ENCODE measurements at places on chromosomes 4 and X. TPM values are rescaled to one million over a fixed set of nuclear protein-coding genes. Genes with fewer than 3 reads are reported as not detected.

DNA sequence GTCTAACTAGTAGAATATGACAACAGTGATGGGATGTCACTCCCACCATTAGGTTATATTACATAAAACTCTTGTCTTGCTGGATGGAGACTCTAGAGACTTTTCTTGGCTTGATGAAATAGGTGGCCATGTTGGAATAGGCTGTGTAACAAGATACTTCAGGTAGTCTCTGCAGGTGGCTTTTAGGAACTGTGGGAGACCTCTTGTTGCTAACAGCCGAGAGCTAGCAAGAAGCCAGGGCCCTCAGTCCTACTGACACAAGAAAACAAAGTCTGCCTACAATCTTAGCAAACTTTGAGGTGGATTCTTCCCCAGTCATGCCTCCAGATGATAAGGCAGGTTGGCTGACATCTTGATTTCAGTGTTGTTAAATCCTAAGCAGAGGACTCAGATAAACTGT is 72.5 kb downstream of the GNL3L start:
- H3K4me1 ChIP-seq: no peaks in the 10 kb centered on the region
- no peaks in the 10 kb centered on the region for H3K27me3 ChIP-seq
- H3K36me3 ChIP-seq: no peaks in the 10 kb centered on the region

- H3K36me3 ChIP-seq: peaks cover 27% of the 10 kb centered on the region
- peak overlapping the region; percentile 61 for H3K4me3 ChIP-seq
- peak overlapping the region; percentile 84 for H3K27ac ChIP-seq
- no peak for DNase-seq
Measured at GRCh38 chrX:154017766-154018517, 1.8 kb downstream of the IRAK1 start.

- no peak overlapping the region for H3K27ac ChIP-seq
- H3K4me1 ChIP-seq: no peaks in the 10 kb centered on the region
- no peak overlapping the region for H3K4me3 ChIP-seq
- no peaks in the 10 kb centered on the region for H3K27me3 ChIP-seq
- no peaks in the 10 kb centered on the region for H3K36me3 ChIP-seq
Measured at GRCh38 chrX:147739196-147739595, 172.5 kb upstream of the FMR1 start.

DNA sequence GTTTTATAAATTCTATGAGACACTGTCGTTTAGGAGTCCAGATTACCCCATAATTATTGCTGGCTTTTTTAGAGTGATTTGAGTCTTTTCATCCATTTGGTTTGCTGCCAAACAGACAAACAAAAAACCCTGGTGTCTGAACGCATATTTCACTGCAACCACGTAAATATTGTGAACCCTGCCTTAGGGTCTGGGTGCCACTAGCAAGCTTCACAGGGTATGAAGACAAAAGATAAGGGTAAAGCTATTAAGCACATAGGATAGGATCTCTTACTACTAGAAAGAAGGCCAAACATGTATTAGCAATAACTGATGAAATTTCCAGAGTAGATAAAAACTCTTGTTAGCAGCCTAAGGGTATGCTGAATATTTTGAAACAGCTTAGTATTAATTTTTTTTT is 143.3 kb downstream of the BANK1 start:
- H3K4me3 ChIP-seq: no peak overlapping the region
- no peaks in the 10 kb centered on the region for H3K27me3 ChIP-seq
- no peaks in the 10 kb centered on the region for H3K4me1 ChIP-seq
- H3K27ac ChIP-seq: no peak overlapping the region
- DNase-seq: no peak
- H3K36me3 ChIP-seq: no peaks in the 10 kb centered on the region

DNA sequence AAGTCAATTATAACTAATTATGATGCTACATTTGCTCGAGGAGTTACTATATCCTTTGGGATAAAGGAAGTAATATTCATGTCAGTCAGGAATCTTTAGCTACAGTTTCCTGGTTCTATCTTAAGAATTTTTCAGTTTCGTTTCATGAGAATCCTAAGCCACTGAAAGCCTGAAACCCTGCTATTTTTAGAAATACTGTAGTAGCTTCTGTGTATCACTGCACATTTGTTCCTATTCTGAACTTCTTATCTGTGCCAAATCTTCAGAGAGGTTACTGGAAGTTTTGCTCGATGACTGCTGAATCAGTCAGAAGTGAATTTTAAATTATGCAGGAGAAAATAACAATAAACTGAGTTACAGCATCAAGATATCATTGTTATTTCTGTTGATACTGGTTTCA is 249.2 kb downstream of the TENM3 start:
- DNase-seq: no peak
- H3K27me3 ChIP-seq: no peaks in the 10 kb centered on the region
- no peaks in the 10 kb centered on the region for H3K4me1 ChIP-seq
- no peaks in the 10 kb centered on the region for H3K36me3 ChIP-seq
- peak overlapping the region; percentile 4 for H3K4me3 ChIP-seq

- H3K27me3 ChIP-seq: peaks cover 21% of the 10 kb centered on the region
- peak; percentile 76 for DNase-seq
- no peaks in the 10 kb centered on the region for H3K36me3 ChIP-seq
- H3K4me1 ChIP-seq: peaks cover 36% of the 10 kb centered on the region
- H3K4me3 ChIP-seq: peak within 1 kb of the TSS; percentile 77
Measured at GRCh38 chr4:5708449-5709206, at the start of gene EVC2. TSS of gene EVC2 (minus strand) at chr4:5708559. CDS start at chr4:5708513, 46 bp downstream.

GRCh38 chr4:137627739-137628460 is 95.6 kb upstream of the PCDH18 start:
- H3K4me3 ChIP-seq: no peak overlapping the region
- H3K27me3 ChIP-seq: no peaks in the 10 kb centered on the region
- no peak overlapping the region for H3K27ac ChIP-seq
- no peak for DNase-seq
- H3K4me1 ChIP-seq: no peaks in the 10 kb centered on the region

- DNase-seq: no peak
- H3K27ac ChIP-seq: peak overlapping the region; percentile 99
- H3K4me3 ChIP-seq: peak overlapping the region; percentile 80
Measured at GRCh38 chr4:82901183-82901718, 716 bp downstream of the THAP9 start.

- H3K36me3 ChIP-seq: no peaks in the 10 kb centered on the region
- H3K27ac ChIP-seq: no peak overlapping the region
- DNase-seq: no peak
- no peaks in the 10 kb centered on the region for H3K27me3 ChIP-seq
Measured at GRCh38 chrX:98924511-98924910, 1485.6 kb downstream of the PCDH19 start.

GRCh38 chr4:19386786-19387185 is 864.9 kb upstream of the SLIT2 start:
- no peaks in the 10 kb centered on the region for H3K27me3 ChIP-seq
- no peak for DNase-seq
- no peaks in the 10 kb centered on the region for H3K36me3 ChIP-seq
- no peak overlapping the region for H3K27ac ChIP-seq
- no peak overlapping the region for H3K4me3 ChIP-seq

DNA sequence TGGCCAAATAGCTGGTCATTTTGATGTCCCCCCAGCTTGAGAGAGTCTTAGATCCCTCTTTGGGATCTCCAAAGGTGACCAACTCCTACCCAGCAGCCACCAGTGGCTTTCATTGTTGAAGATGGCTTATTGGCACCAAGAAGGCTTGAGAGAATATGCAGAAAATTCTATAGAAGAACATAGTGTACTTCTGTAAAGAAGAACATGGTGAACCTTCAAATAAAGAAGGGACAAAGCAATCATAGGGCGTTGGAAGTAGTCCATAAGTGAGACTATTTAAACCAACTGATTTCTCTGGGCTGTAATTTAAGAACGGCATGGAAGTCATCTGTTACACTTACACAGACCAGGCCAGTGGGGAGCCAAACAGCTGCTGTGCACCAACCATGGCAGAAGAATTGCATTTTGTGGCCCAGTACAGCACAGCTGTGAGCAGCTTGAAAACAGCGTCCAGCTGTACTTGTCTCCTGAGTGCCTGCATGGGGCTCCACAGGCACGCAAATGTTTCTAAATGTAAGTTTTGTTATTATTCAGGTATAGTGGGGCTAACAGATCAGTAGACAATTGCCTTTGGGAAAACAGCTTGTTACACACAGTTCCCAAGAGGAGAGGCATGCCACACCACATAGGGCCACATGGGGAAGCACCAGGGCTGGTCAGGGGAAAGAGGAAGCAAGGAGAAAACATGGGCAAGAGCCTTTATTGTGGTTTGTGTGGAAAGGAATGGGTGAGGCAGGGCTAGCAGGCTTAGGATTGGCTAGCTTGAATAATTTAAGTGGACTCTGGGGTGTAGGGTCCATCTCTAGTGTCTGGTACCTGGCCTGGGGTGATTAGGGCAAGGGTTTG is 125.0 kb downstream of the ARHGAP6 start:
- no peak overlapping the region for H3K4me3 ChIP-seq
- H3K36me3 ChIP-seq: no peaks in the 10 kb centered on the region
- H3K27me3 ChIP-seq: no peaks in the 10 kb centered on the region
- DNase-seq: peak; percentile 39

DNA sequence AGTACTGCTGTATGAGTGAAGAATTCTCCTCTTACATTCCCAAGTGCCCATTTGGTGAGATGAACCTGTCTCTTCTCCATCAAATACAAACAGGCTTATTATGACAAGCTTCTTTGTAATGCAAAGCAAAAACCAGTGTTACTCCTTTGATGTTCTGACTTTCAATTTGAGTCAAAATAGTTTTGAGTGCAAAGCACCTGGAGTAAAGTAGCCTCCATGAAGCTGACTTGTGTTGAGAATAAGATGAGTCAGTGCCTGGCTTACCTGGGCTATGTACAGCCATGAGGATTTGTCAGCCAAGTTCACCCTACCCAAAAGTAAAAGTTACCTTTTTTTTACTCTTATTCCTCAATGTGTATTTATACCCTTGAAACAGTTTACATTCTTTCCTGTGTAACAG is 132.5 kb upstream of the FMR1 start:
- H3K27ac ChIP-seq: no peak overlapping the region
- H3K4me1 ChIP-seq: no peaks in the 10 kb centered on the region
- no peak for DNase-seq
- no peaks in the 10 kb centered on the region for H3K36me3 ChIP-seq
- no peak overlapping the region for H3K4me3 ChIP-seq

- no peak overlapping the region for H3K4me3 ChIP-seq
- no peak overlapping the region for H3K27ac ChIP-seq
- H3K4me1 ChIP-seq: no peaks in the 10 kb centered on the region
- no peak for DNase-seq
Measured at GRCh38 chrX:70508296-70508911, 63.8 kb downstream of the DLG3 start.

DNA sequence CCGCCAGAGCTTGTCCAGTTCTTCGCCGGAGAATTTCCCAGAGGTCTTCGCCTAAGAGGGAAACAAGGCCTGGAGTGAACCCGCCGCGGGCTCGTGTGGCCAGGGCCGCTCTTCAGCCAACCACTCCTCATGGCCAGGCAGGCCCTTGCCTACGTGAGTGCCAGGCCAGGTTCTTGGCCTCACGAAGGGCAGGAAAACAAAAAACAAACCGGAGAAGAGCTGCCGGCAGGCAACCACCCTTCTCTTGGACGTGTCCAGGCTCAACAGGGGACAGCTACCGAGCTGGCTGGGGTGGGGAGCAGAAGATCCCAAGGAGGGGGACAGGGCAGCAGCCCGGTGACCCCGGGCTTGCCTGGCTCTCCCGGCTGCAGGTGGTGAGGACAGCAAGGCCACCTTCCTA is 13.3 kb downstream of the LRPAP1 start:
- peaks cover 100% of the 10 kb centered on the region for H3K36me3 ChIP-seq
- no peaks in the 10 kb centered on the region for H3K27me3 ChIP-seq
- peak; percentile 39 for DNase-seq
- no peak overlapping the region for H3K27ac ChIP-seq
- no peaks in the 10 kb centered on the region for H3K4me1 ChIP-seq

- no peaks in the 10 kb centered on the region for H3K27me3 ChIP-seq
- DNase-seq: no peak
- H3K4me3 ChIP-seq: no peak overlapping the region
- H3K36me3 ChIP-seq: no peaks in the 10 kb centered on the region
Measured at GRCh38 chr4:137794764-137795254, 262.5 kb upstream of the PCDH18 start.

GRCh38 chr4:77010841-77011354 is 61.3 kb downstream of the SEPTIN11 start:
- no peak overlapping the region for H3K4me3 ChIP-seq
- H3K27me3 ChIP-seq: no peaks in the 10 kb centered on the region
- no peak for DNase-seq
- H3K36me3 ChIP-seq: peaks cover 18% of the 10 kb centered on the region
- peaks cover 25% of the 10 kb centered on the region for H3K4me1 ChIP-seq
- no peak overlapping the region for H3K27ac ChIP-seq

DNA sequence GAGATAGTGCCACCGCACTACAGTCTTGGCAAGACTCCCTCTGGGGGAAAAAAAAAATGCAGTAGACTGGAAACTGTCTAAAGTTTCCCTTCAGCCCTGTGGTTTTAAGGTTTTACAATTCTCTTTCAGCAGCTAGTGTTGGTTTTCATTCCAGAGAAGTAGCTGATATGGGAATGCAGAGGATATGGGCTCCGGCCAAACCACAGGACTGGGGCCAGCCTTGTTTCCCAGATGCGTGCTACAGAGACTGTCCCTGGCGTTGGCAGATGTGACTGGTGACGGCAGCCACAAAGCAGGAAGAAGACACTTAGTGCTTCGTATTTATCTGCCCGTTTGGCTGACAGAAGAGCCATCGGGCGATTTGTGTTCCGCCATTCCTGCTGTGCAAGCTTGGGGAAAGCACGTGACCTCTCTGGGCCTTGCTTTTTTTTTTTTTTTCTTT is 43.2 kb downstream of the ZBTB49 start:
- H3K27me3 ChIP-seq: no peaks in the 10 kb centered on the region
- H3K4me1 ChIP-seq: no peaks in the 10 kb centered on the region
- no peaks in the 10 kb centered on the region for H3K36me3 ChIP-seq

DNA sequence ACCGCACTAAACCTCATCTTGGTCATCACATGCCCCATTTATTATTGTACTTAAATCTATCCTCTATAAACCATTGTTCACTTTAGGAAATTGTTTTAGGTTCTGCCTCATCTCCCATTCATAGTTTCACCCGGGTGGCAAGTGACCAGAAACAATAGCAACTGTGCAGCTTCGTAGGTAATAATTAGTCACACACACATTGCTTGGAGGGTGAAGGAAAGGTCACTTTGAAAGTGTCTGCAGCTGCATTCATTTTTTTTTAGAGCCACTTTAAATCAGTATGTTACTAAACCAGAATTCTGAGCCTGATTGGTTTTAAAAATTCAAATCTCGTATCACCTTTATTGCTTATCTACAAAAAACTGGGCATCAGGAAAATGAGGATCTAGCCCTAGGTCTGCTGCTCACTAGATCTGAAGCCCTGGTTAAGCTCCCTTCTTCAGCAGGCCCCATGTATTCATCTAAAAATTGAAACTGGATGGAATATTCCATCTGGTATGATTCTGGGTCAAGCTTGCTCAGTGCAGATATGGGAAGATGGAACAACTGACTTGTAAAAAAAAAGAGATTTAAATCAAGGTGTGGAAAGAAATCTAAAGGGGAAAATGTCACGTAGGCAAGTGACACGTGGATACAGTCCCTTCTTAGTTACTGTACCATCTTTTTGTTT is 62.4 kb downstream of the LIMCH1 start:
- H3K27ac ChIP-seq: no peak overlapping the region
- no peak overlapping the region for H3K4me3 ChIP-seq
- no peaks in the 10 kb centered on the region for H3K27me3 ChIP-seq
- no peaks in the 10 kb centered on the region for H3K36me3 ChIP-seq
- H3K4me1 ChIP-seq: peaks cover 22% of the 10 kb centered on the region
- DNase-seq: no peak

ADGRG2 gene
- total RNA-seq: 1.1 TPM

PHEX gene
- total RNA-seq: 2.7 TPM

HSD17B13 gene
- 4.2 TPM for total RNA-seq

IL3RA gene
- total RNA-seq: 59.9 TPM

AFF2 gene
- 10.9 TPM for total RNA-seq

SCML1 gene
- 12.3 TPM for total RNA-seq

HSFX3 gene
- not detected for total RNA-seq

POF1B gene
- total RNA-seq: 2.5 TPM

EGF gene
- total RNA-seq: 3.5 TPM

XG gene
- total RNA-seq: 0.41 TPM

TMPRSS11F gene
- not detected for total RNA-seq

Measured in lower lobe of right lung (tissue), 2 donors.